ENCODE measurements at places on chromosomes 7 and 10. TPM values are rescaled to one million over a fixed set of nuclear protein-coding genes. Genes with fewer than 3 reads are reported as not detected.

Gene GET4
- total RNA-seq = 44.1 TPM

Gene CCL24
- total RNA-seq = not detected

Gene TMEM196
- total RNA-seq = not detected

Gene CALN1
- not detected for total RNA-seq
